ENCODE measurements at places on chromosomes 2 and 18. TPM values are rescaled to one million over a fixed set of nuclear protein-coding genes. Genes with fewer than 3 reads are reported as not detected.

The GPR45 gene
- 0.13 TPM for polyA plus RNA-seq

The BOLL gene
- polyA plus RNA-seq = not detected

DNA sequence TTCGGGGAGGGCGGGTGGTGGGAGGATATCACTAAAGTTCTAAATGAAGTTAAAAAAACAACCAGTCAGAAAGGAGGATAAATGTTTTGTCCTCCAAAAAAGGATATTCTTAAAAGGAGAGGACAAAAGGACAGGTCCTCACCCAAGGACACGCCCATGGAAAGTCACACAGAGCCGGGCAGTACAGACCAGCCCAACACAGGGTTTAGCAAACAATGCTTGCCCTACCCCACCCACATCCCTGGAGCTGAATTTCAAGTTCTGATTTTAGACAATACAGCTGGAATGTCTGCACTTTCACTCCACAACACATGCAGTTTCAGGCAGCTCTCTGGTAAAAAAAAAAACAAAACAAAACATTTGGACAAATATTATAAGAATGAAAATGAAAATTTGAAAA is 67.9 kb downstream of the SLC9A4 start:
- DNase-seq = no peak

GRCh38 chr18:42326752-42327151 is 371.7 kb downstream of the PIK3C3 start:
- no peak for DNase-seq

DNA sequence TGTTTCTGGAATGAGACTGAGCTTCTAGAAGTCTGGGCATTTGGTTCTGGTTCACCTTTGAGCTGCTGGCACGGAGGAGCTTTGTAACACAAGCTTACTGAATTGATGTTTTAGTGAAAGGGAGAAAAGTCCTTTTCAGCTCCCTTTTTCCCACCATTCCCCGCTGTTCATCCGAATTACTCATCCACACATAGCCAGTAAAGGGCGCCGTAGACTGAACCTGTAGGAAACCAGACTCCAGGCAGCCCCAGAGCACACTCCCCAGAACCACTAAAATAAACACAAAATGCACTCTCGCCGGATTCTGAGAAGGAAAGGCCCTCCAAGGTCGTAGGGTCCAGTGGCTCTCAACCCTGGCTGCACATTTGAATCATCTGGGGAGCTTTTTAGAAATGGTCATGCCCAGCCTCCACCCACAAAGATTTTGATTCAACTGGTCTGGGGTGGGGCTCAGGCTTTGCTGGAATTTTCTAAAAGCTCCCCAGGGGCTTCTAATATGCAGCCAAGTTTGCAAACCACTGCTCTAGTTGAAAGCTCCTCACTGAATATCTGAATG is 29.6 kb downstream of the TCF7L1 start:
- DNase-seq = no peak

DNA sequence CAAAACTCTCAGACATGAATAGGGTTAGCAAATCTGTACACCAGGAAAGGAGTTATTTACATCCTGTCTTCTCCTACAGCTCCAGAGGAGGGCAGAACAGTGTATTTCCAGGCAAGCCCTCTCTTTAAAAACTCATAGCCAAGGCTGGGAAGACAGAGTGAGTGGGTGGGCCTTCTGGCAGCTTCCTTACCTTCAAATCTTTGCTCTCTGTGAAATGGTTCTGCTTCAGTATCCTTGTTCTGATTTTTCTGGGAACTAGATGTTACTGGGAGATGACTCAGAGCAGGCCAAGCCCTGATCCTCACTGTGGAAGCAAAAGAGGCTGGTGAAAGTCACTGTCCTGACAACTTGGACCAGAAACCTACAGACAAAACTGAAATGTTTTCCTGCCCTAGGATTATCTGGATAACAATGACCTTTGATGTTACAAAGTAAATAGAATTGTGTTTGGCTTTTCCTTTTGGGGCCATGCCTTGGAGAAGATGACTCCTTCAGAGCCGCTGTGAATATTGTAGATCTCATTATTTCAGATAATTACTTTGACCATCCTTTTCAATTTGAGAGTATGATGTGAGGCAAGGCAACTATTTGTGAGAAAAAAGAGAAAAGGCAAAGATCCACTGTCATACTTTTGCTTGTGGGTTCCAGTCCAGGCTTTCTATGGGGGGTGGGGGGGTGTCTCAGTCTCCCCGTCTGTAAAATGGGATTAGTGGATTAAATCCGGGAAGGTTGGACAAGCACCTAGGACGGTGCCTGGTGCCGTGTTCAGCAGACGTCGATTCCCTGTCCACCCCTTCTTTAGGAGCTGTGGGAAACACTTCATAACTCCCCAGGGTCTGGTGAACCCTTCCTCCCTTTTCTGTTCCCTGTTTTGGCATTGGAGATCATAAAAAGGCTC is 644 bp upstream of the QPCT start:
- no peak for DNase-seq

DNA sequence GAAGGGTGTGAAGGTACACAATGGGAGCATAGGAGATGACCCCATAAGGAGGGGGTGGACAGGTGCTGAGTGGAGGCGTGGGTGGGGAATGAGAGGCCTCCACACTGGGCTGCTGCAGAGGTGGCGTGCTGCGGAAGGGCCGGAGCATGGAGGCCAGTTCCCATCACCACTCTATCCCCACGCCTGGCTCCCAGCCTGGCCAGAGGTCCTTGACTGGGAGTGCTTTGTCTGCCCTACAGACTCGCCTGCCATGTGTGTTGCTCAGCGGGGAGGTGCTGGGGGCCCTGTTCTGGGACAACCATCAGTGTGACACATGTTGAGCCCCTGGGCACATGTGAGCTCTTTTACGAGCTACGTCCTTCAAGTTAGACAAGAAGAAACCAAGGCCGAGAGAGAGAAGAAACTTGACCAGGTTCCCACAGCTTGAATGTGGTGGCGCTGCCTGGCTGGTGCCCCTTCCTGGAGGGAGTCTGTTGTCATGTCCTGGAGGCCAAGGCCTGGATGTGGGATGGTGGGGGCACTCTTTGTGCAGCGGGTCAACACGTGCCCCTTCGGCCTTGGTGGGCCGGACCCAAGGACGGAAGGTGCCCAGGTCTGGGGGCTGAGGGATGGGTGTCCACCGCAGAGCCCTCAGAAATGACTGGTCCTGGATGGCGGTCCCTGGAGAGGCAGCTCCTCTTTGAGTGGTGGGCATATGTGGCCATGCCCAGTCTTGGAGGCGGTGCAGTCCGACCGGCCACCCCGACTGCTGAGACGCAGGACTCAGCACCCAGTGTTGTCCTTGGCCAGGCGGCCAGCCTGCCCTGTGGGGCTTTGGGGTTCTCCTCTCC is 1.2 kb upstream of the INPP5D start:
- no peak for DNase-seq

DNA sequence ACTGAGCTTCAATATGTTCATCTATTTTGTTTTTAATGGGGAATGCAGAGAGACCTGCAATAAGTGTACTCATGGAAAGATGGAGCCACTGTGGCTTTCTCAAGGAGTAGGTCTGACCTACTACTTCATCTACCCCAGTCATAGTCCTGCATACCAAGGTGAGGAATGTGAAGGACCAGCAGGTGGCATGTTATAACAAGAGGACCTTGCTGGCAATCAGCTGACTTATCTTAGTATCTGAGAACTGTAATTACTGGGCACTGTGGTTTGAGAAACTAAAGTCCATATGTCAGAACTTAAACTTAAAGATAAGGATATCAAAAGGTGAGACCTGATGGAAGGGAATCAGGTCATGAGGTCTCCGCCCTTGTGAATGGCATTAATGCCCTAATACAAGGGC is 1104.2 kb downstream of the BCL11A start:
- no peak for DNase-seq

- DNase-seq = no peak
Observed at GRCh38 chr2:217171874-217172273, 312.0 kb upstream of the TNP1 start.

Measured in left renal pelvis (tissue), 4 donors.